Osteocyte (in vitro differentiated cells): ENCODE measurements at places on chromosomes 2 and 18. TPM values are rescaled to one million over a fixed set of nuclear protein-coding genes. Genes with fewer than 3 reads are reported as not detected.

- H3K36me3 ChIP-seq = peaks cover 3% of the 10 kb centered on the region
- peak overlapping the region; percentile 84 for H3K27ac ChIP-seq
- peaks cover 29% of the 10 kb centered on the region for H3K4me1 ChIP-seq
- DNase-seq = no peak
Observed at GRCh38 chr2:111072220-111072871, 48.4 kb upstream of the BCL2L11 start.

- H3K27me3 ChIP-seq = peaks cover 20% of the 10 kb centered on the region
- DNase-seq = no peak
- no peaks in the 10 kb centered on the region for H3K4me1 ChIP-seq
- H3K27ac ChIP-seq = no peak overlapping the region
- no peaks in the 10 kb centered on the region for H3K36me3 ChIP-seq
- no peak overlapping the region for H3K4me3 ChIP-seq
Observed at GRCh38 chr2:30382995-30383394, 64.1 kb upstream of the LCLAT1 start.

GRCh38 chr2:134276381-134277172, 22.7 kb downstream of the MGAT5 start:
- no peaks in the 10 kb centered on the region for H3K36me3 ChIP-seq
- no peaks in the 10 kb centered on the region for H3K27me3 ChIP-seq
- no peak overlapping the region for H3K27ac ChIP-seq
- H3K4me3 ChIP-seq = no peak overlapping the region
- H3K4me1 ChIP-seq = peaks cover 5% of the 10 kb centered on the region
- no peak for DNase-seq

WNT6 gene
- total RNA-seq = 0.42 and 0.64 TPM in 2 replicates

DNA sequence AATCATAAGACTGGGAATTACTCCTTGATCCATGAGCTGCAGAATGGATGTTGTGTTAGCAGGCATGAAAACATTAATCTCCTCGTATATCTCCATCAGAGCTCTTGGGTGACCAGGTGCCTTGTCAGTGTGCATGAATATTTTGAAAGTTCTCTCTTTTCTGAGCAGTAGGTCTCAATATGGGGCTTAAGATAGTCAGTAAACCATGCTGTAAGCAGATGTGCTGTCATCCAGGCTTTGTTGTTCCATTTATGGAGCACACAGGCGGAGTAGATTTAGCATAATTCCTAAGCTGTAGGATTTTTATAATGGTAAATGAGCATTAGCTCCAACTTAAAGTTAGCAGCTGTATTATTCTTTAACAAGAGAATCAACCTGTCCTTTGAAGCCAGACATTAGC, 160.3 kb downstream of the MYO1B start:
- peaks cover 51% of the 10 kb centered on the region for H3K4me1 ChIP-seq
- no peak for DNase-seq
- no peak overlapping the region for H3K27ac ChIP-seq
- H3K4me3 ChIP-seq = no peak overlapping the region
- peaks cover 39% of the 10 kb centered on the region for H3K36me3 ChIP-seq

GRCh38 chr2:142041996-142042395, 88.8 kb downstream of the LRP1B start:
- H3K36me3 ChIP-seq = no peaks in the 10 kb centered on the region
- no peak for DNase-seq
- peaks cover 29% of the 10 kb centered on the region for H3K4me1 ChIP-seq
- H3K27ac ChIP-seq = no peak overlapping the region
- no peak overlapping the region for H3K4me3 ChIP-seq

LRRC30 gene
- total RNA-seq = not detected in 2 replicates

PLCD4 gene
- 16.7 and 24.7 TPM in 2 replicates for total RNA-seq

DNA sequence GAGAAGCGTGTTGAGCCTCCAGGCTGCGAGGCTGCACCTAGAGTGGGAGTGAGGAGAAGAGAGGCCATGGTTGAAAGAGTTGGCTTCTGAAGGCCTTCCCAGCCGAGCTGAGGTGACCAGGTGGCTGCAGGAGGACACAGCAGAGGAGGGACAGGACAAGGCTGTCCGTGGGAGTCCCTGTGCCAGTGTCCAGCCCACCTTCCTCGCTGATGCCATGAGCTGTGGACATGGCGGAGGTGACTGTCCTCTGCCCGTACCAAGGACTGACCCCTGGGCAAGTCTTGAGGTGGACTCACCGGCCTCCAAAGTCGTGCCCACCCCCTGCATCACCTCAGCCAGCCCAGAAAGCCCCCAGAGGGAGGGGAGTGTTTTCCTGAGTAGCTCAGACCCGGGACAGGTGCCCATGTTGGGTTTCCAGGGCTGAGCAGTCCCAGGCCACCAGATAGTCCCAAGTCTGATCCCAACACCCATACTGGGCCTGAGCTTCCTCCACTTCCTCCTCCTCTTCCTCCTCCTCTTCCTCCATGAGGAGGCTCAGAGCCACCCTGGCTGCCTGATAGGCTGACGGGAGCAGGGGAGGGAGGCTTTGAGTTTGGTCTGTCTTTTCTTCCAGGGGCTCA, 43.0 kb upstream of the FOSL2 start:
- no peak overlapping the region for H3K27ac ChIP-seq
- no peaks in the 10 kb centered on the region for H3K27me3 ChIP-seq
- no peaks in the 10 kb centered on the region for H3K36me3 ChIP-seq
- H3K4me3 ChIP-seq = no peak overlapping the region

GRCh38 chr2:176657393-176657792, 388.2 kb downstream of the MTX2 start:
- no peaks in the 10 kb centered on the region for H3K4me1 ChIP-seq
- no peak overlapping the region for H3K27ac ChIP-seq
- DNase-seq = no peak
- no peaks in the 10 kb centered on the region for H3K36me3 ChIP-seq

DNA sequence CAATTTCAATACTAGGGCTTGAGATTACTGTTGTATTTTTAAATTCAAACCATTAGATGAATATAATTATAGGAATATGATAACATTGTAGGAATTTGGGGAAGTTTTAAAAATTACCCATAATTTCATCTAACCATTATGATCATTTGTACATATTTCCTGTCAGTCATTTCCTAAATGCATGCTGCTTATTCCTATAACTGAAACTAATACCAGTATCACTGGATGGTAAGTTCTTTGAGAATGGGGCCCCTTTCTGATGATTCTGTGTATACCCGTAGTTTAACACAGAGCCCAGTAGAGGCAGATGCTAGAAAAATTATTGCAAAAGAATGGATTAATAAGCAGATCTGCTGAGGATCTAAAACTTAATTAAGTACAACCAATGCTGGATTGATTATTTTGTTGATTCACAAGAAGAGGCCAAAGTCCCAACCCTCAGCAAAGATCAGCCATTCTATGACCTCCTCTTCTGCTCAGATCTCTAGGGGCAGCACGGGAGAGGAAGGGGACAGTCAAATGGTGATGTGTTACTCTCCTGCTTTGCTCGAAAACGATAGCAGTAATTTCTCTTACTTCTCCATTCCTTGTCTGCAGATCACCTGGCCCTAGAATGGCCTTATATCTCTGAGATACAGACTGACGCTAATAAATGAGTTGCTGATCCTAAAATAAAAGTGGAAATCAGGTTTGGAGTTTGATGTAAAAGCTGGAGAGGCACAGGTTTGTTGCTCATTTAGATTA, 69.5 kb upstream of the PELI1 start:
- H3K27me3 ChIP-seq = no peaks in the 10 kb centered on the region
- H3K36me3 ChIP-seq = no peaks in the 10 kb centered on the region
- H3K27ac ChIP-seq = no peak overlapping the region
- H3K4me1 ChIP-seq = peaks cover 12% of the 10 kb centered on the region
- no peak for DNase-seq

DNA sequence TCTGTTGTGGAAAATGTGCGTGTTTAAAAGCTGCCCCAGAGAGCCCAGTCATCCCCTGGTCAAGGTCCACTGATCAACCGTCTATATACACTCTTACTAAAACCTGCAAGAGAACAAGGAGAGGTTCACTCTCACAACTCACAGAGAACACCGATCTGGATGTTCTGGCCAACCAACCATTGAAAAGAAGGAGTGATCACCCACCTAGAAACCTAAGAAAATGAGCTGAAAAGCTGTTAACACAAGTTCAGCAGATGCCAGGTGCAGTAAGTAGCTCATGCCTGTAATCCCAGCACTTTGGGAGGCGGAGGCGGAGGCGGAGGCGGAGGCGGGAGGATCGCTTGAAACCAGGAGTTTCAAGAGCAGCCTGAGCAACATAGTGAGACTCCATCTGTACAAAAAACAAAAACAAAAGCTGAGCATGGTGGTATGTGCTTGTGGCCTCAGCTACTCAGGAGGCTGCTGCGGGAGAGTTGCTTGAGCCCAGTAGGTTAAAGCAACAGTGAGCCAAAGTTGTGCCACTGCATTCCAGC, 14.5 kb downstream of the ATG16L1 start:
- no peak overlapping the region for H3K27ac ChIP-seq
- H3K4me3 ChIP-seq = no peak overlapping the region
- peaks cover 71% of the 10 kb centered on the region for H3K36me3 ChIP-seq
- no peak for DNase-seq

L3MBTL4 gene
- total RNA-seq = 0.29 and 0.59 TPM in 2 replicates

DNA sequence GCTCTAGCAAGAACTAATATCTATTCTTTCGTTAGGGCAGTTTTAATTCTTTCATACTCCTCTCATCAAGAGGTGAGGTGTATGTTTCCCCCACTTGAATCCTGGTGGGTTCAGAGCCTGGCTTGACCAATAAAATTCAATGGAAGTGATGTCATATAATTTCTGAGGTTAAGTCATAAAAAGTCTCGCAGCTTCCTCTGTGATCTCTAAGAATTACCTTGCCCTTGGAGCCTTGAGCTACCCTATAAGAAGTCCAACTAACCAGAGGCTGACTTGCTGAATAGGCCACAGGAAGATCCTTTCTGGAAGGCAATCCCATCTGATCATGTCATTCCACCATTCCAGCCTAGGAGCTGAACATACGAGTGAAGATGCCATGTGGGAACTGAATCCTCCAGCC, 26.1 kb upstream of the INO80D start:
- no peaks in the 10 kb centered on the region for H3K27me3 ChIP-seq
- H3K27ac ChIP-seq = no peak overlapping the region
- peak; percentile 21 for DNase-seq
- peaks cover 14% of the 10 kb centered on the region for H3K36me3 ChIP-seq
- H3K4me1 ChIP-seq = no peaks in the 10 kb centered on the region

POTEF gene
- total RNA-seq = 0.30 TPM in 1 of 2 replicates, not detected in the other

DNA sequence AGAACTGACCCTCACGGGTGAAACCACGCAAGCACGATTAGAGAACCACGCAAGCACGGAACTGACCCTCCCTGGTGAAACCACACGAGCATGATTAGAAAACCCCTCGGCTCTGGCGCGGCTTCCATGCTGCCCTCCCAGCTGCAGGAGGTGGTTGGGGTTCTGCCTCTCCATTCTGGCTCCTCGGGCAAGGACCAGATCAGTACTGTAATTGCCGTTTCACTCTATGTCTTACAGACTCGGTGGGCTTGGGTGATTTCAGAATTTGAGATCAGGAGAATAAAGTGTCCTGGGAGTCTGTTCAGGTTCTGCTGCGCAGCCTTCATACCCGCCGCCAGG, 58.3 kb upstream of the KCNG2 start:
- no peaks in the 10 kb centered on the region for H3K27me3 ChIP-seq
- no peak overlapping the region for H3K27ac ChIP-seq
- H3K4me1 ChIP-seq = no peaks in the 10 kb centered on the region
- no peak overlapping the region for H3K4me3 ChIP-seq
- H3K36me3 ChIP-seq = peaks cover 50% of the 10 kb centered on the region
- DNase-seq = no peak

EPB41L5 gene
- 14.9 and 16.2 TPM in 2 replicates for total RNA-seq

HAAO gene
- 0.73 and 1.1 TPM in 2 replicates for total RNA-seq

DNA sequence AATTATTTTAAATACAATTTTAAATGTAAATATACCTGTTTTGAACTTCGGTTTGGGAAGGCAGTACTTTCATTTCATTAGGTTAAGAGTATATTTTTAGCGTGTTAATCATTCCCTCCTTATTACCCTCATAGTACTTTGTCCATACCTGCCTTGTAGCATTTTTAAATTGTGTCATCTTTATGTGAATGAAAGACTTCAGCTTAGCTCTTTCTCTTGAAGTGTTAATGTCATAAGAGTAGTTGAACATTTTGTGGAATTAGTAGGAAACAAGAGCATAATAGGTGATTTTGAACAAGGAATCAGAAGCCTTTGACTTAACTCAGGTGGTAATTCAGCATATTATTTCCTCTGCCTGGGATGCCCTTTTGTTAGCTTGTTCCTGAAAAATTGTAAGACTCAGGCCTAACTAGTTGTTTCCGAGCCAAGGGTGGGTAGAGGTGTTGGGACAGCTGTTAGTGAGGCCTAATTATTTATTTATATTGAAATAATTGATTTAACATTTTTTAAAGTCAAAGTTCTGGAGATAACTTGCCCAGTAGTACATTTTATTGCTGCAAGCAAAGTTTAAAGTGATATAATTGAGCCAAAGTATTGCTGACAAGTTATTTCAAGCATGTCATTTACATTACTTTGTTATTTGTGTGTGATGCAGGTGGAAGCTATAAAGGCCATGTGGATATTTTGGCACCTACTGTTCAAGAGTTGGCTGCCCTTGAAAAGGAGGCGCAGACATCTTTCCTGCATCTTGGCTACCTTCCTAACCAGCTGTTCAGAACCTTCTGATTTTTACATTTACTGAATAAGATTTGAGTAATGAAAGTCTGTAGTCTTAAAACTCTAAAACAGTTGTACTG, 38.7 kb downstream of the DDX1 start:
- H3K27ac ChIP-seq = no peak overlapping the region
- peaks cover 75% of the 10 kb centered on the region for H3K36me3 ChIP-seq
- H3K4me1 ChIP-seq = peaks cover 16% of the 10 kb centered on the region
- no peak for DNase-seq
- no peaks in the 10 kb centered on the region for H3K27me3 ChIP-seq
